Activated naive CD4-positive, alpha-beta T cell treated with anti-CD3 and anti-CD28 coated beads, Interleukin-2, amount 10 ng/mL, durations not matched to agents 7 days and 5 days (primary cell): ENCODE measurements at places on chromosomes 5 and 9.
A peak's percentile ranks its signal among the peaks of the same experiment; 100 is the strongest.

GRCh38 chr5:168227973-168228615 is 63.4 kb upstream of the WWC1 start:
- DNase-seq, result peak; percentile 55
- peak overlapping the region; percentile 22 for H3K4me3 ChIP-seq
- no peaks in the 10 kb centered on the region for H3K36me3 ChIP-seq
- H3K27ac ChIP-seq, result peak overlapping the region; percentile 68
- H3K4me1 ChIP-seq, result peaks cover 15% of the 10 kb centered on the region

- H3K27ac ChIP-seq, result no peak overlapping the region
- H3K4me1 ChIP-seq, result peaks cover 16% of the 10 kb centered on the region
- H3K36me3 ChIP-seq, result no peaks in the 10 kb centered on the region
- no peak overlapping the region for H3K4me3 ChIP-seq
- no peaks in the 10 kb centered on the region for H3K27me3 ChIP-seq
Measured at GRCh38 chr5:40221255-40221654, 458.5 kb upstream of the PTGER4 start.

DNA sequence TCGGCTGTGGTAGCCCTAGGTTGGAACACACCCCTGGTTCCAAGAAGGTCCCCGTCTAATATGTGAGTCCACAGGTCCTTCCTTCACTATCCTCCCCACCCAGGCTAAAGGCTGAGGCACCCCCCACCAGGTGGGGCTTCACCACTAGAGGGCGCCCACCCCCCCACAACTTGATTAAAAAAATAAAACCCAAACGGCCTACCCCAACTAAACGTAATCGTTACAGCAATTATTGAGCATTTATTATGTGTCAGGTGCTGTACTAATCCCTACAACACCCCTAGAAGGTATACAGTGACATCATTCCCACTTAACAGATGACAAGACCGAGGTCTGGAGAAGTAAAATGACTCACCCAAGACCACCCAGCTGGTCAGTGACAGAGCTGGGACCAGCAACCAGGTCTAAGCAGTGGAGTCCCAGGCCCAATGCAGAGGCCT is 65.0 kb downstream of the FGF18 start:
- no peaks in the 10 kb centered on the region for H3K36me3 ChIP-seq
- H3K4me3 ChIP-seq, result no peak overlapping the region
- H3K4me1 ChIP-seq, result peaks cover 5% of the 10 kb centered on the region
- H3K27ac ChIP-seq, result no peak overlapping the region
- DNase-seq, result peak; percentile 56

GRCh38 chr9:91239367-91240111 is 122.2 kb downstream of the AUH start:
- H3K4me1 ChIP-seq, result no peaks in the 10 kb centered on the region
- peaks cover 3% of the 10 kb centered on the region for H3K27me3 ChIP-seq
- H3K36me3 ChIP-seq, result peaks cover 9% of the 10 kb centered on the region
- no peak overlapping the region for H3K27ac ChIP-seq
- H3K4me3 ChIP-seq, result no peak overlapping the region

DNA sequence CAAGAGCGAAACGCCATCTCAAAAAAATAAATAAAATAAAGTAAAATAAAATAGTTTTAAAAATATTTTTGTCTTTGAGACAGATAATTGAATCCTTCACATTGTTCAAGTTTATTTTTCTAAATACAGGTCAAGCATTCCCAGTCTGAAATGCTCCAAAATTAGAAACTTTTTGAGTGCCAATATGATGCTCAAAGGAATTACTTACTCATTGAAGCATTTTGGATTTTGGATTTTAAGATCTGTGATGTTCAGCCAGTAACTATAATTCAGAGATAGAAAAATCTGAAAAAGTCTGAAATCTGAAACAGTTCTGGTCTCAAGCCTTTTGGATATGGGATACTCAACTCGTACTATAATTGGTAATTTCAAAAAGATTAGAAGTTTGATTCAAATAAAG is 39.8 kb downstream of the RBM27 start:
- no peaks in the 10 kb centered on the region for H3K27me3 ChIP-seq
- DNase-seq, result no peak
- no peak overlapping the region for H3K27ac ChIP-seq
- no peak overlapping the region for H3K4me3 ChIP-seq

GRCh38 chr5:142680605-142681259 is 5.2 kb downstream of the FGF1 start:
- no peaks in the 10 kb centered on the region for H3K36me3 ChIP-seq
- no peak overlapping the region for H3K27ac ChIP-seq
- DNase-seq, result no peak
- H3K4me3 ChIP-seq, result no peak overlapping the region
- H3K4me1 ChIP-seq, result no peaks in the 10 kb centered on the region
- peaks cover 13% of the 10 kb centered on the region for H3K27me3 ChIP-seq

DNA sequence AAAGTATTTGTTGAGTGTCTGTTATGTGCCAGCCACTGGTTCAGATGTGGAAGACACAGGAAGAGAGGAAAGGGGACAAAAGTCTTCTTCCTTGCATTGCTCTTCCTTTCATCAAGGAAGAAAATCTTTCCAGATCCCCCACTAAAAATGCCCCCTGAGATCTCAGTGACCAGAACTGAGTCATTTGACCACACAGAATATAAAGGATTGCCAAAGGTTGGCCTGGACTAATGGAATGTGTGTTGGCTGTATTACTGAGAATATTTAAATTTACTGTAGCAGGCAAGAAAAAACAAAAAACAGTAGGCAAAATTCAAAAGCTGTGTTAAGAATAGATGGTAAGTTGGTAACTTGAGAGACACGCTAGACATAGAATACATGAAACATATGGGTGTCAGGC is 10.0 kb upstream of the SEPTIN8 start:
- DNase-seq, result no peak
- H3K27me3 ChIP-seq, result peaks cover 71% of the 10 kb centered on the region
- H3K4me1 ChIP-seq, result no peaks in the 10 kb centered on the region
- H3K4me3 ChIP-seq, result no peak overlapping the region
- no peak overlapping the region for H3K27ac ChIP-seq

DNA sequence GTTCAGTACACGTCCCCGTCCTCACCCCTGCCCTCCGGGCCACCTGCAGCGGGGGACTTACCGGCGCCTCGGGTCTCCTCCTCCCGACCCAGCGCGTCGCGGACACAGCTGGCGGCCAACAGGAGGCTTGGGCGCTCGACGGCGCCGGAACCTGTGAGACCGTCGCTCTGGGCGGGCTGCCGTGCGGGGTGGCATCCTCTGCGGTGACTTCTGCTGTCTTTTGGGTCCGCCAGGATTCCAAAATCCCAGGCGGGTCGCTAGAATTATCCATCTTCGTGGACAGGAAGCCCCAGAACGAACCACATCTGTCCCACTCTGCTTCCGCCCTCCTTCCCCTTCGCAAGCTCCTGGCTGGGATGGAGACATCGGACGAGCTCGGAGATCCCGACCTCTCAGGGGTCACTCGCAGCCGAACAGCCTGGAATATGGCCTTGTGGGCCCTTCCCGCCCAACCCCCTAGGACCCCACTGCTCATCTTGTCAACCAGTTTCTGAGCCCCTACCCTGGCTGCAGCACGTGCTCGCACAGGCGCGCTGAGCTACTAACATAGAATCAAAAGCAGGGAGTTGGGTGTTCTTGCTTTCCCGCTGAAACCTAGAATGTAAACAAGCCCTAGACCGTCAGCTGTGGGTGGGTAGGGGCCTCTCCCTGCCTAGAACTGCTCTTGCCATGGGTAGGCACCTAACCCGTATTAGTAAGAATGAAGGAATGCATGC is 947 bp upstream of the MARCHF3 start:
- H3K27me3 ChIP-seq, result peaks cover 54% of the 10 kb centered on the region
- H3K4me1 ChIP-seq, result peaks cover 17% of the 10 kb centered on the region
- DNase-seq, result peak; percentile 53
- H3K27ac ChIP-seq, result peak overlapping the region; percentile 64
- no peaks in the 10 kb centered on the region for H3K36me3 ChIP-seq

GRCh38 chr5:33268374-33268773 is 172.4 kb upstream of the TARS1 start:
- no peak for DNase-seq
- no peaks in the 10 kb centered on the region for H3K4me1 ChIP-seq
- H3K27me3 ChIP-seq, result no peaks in the 10 kb centered on the region
- no peak overlapping the region for H3K4me3 ChIP-seq

GRCh38 chr5:132180134-132180745 is 47.4 kb downstream of the P4HA2 start:
- peaks cover 4% of the 10 kb centered on the region for H3K27me3 ChIP-seq
- no peaks in the 10 kb centered on the region for H3K36me3 ChIP-seq
- peaks cover 39% of the 10 kb centered on the region for H3K4me1 ChIP-seq
- no peak for DNase-seq

- H3K4me1 ChIP-seq, result no peaks in the 10 kb centered on the region
- H3K27me3 ChIP-seq, result no peaks in the 10 kb centered on the region
- no peak overlapping the region for H3K4me3 ChIP-seq
- H3K36me3 ChIP-seq, result no peaks in the 10 kb centered on the region
- no peak overlapping the region for H3K27ac ChIP-seq
Measured at GRCh38 chr5:30749971-30750370, 443.5 kb upstream of the CDH6 start.
